SW 1271 (cell line): ENCODE measurements at places on chromosomes 5 and 9.
A peak's percentile ranks its signal among the peaks of the same experiment; 100 is the strongest.

DNA sequence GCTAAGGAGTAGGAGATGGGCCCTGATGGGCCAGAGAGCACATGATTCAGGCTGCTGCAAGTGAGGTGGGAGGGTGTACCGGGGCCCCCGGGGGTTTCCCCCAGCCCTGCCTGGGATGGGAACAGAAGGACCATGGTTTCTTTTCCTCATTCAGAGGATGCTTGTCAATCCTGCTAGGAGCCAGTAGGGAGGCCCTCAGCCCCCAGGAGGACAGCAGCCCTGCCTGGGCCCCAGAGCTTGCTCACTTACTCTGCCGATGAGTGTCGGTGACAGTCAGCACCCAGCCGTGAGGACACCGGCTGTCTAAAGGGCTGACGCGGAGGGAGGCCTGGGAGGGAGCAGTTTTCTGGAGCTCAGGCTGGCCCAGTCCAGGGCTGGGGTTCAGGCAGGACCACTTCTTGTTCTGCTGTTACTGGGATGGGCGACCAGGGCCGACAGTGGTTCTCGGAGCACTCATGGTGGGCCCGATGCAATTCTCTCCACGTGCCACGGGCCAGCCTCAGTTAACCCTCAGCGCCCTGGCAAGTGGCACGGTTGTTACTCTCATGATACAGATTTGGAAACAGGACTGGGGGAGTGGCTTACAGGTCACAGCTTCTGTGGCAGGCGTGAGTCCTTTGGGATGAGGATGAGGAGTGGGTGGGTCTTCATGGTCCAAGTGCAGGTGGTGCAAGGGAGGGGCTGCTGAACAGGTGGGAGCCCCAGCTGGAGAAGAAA is 1.8 kb downstream of the ARRDC1 start:
- DNase-seq, result no peak

DNA sequence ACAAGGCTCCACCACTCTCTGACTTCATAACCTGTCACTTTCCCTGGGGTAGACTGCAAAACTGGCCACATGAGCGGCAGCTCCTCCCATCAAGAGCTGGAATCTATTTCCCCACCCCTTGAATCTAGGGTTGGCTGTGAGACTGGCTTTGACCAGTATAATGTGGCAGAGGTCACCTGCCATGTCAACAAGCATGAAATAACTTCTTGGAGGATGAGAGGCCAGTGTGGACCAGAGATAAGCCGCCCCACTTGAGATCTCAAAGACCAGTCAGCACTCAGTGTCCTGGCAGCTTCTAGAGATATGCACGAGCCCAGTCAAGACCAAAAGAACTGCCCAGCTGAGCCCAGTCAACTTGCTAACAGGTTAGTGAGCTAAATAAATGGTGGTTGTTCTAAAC is 59.0 kb downstream of the MARCHF11 start:
- DNase-seq, result no peak

GRCh38 chr5:59238126-59238902 is 655.2 kb downstream of the PDE4D start:
- no peak for DNase-seq

DNA sequence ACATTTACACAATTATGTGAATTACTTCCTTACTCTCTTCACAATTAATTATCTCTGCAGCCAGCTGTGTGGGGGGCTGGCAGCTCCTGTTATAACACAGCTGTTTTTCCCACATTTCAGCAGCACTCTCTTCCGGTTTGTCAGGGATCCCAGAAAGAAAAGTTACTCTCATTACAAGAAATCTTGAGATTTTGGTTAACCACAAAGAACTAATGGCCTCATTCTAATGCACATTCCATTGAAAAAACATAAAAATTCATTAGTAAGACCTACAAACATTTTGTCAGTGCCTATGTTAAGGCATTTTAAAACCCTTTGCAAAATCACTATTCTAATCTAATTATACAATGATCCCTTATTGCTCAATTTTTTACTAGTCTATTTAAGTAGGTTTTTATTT is 64.1 kb downstream of the PDE4D start:
- no peak for DNase-seq

DNA sequence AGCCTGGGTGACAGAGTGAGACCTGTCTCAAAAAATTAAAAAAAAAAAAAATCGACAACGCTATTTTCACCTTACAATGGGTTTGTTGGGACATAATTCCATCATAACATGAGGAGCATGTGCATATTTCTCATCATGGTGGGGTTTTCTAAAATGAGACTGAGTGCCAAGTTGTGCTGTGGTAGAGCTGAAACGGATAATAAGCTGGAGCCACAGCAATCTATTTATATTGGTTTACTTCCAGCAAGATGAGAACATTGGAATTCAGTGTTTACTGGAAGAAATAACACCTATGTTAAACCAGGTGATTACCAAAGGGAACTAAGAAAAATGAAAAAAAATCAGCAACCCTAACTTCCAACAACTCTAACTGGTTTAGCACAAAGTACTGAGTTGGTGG is 102.3 kb upstream of the IL6ST start:
- no peak for DNase-seq

DNA sequence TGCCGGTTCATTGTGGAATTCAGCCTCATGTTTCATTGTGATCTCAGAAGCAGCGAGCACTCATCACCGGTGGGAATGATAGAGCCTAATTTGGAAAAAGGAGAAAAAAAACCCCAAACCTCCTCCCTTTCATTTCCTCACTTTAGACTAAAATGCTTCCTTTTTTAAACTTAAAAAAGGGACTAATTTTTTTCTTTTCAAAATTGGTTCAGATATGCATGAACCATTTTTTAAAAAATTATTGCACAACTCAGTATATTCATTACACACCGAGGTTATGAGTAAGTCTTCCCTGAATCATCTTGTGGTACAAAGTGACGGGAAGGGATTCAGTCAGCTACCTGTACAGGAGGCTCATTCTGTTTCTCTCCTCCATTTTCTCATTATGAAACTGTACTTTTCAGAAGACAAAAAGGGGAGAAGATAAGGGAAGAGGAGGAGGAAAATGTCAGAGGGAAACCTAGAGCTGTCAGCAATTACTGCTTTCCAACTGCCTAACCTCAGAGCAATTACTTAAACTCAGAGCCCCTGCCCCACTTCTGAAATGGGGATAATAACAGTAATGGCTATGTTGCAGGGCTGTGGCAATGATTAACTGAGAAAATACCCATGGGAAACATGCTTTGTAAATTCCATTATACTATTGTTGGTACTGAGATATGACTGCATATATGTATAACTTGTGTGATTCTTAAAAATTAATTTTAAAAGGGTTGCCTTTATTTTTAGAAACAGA is 24.0 kb downstream of the GALNT10 start:
- peak; percentile 14 for DNase-seq

DNA sequence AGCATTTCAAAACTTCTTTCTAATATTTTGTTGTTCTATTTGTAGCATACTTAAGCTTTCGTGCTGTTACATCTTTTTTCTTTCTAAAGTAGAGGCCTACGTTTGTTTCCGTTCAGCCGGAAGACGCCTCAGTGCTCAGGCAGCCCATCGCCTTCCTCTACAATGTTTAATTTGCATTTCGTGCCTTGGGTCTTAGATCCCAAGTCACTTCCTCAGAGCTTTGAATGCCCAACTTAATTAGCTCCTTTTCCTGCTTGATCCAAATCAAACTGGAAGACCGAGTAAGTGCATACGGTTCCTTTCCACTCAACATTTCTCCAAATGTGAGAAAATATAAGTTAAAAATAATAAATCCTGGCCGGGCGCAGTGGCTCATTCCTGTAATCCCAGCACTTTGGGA is 43.2 kb downstream of the MRPL36 start:
- DNase-seq, result no peak

DNA sequence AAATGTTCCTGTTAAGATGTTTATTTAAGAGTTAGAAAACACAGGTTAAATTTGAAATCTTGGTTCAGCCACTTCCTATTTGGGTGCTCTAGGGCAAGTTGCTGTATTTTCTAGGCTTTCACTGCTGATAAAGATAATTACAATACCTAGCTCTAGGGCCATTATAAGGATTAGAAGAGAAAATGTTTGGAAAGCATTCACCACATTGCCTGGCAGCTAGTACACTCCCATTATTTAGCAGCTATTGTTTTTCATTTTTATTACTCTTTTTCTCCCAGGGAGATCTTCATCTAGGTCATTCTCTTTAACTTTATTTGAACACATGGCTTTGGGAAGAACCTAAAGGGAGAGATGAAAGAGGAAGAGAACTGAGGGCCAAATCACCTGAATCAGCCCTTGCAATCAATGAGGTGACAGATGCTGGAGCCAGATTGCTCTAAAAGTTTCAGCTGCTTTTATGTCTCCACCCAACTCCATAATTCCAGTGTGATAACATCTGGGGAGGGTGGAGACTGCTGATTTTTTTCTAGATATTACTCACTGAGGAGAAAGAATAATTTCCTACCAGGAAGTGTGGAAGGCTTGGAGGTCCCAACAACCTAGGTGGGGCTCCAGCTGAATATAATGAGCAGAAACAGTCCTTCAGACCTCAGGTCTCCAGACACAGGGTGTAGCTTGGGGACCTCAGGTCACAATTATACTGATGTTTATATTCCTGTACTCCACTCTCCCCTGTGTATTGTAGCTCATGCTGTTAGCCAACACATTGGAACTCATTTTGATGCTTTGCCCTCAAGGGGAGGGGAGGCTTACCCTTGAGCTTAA is 640.0 kb downstream of the RAB3C start:
- no peak for DNase-seq

GRCh38 chr5:170333161-170333910 is 35.8 kb upstream of the LCP2 start:
- no peak for DNase-seq

DNA sequence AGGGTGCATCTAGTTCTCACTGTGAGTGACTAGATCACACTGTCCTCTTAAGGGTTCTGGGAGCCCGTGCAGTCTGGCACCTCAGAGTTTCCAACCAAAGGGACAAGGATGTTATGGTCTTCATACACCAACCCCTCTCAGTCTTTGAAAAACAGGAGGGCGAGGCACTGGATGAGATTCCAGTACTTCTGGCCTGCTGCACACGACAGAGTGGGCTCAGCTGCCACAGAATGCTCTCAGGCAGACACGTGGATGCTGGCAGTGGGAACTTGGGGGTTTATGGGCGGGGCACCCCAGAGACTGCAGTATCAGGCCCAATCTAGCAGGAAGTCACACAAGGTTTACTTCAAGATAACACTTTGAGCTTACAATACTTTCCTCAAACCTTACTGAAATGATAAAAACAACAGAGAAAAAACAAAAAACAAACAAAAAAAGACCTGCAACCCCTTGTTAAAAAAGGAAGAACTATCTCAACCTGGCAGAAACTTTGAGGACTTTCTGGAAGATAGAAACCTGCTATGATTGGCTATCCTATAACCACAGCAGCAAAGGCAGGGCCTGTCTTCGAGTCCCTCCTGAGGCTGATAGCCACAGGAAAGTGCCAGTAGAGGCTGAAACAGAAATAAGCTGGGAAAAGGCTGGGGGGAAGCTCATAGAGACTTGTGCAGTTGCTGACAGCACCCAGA is 28.3 kb upstream of the TGFBR1 start:
- no peak for DNase-seq

GRCh38 chr9:98230304-98230703 is 25.1 kb downstream of the TBC1D2 start:
- DNase-seq, result no peak

GRCh38 chr5:14672484-14673394 is 8.2 kb downstream of the OTULIN start:
- DNase-seq, result no peak

DNA sequence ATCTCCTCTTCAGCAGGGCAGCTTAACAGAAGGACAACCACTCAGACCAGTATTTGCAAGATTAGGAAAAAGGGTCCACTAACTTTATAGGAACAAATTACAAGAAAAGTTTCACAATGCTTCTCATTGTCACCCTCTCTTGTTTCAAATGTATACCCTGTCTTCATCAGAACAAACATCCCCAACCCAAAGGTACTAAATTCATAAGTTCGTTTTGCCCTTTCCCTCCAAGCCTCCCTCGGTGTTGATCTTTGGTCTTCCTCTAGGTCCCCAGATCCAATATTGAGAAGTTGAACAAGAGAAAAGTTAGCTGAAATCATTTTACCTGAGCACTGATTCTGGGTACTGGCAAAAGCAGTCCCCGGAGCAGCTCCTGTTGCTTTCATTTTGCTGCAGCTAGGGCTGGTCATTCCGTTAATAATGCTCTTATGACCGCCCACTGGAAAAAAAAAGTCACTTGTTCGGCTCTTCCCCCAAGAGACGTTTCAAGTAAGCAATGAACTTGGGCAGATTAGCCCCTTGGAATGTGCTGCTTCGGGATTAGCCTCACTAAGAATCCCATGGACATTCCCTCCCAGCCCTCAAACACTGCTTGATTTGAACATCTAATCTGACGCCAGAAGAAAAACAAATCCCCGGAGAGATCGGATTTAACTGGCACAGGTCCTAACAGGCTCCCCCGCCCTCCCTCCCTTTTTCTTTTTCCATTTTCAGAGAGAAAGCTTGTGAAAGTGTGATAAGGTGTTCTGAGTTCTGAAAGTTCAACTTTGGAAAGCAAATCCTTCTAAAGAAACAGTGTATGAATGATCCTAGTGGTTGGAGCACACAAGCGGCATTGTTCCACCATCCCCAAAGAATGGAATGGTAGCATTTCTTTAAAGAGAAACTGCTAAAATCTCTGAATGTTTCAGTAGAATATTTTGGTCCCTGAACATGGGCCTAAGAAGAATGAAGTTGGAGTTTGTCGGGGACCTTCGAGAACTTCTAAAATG is 252.5 kb downstream of the TRPM3 start:
- DNase-seq, result no peak

DNA sequence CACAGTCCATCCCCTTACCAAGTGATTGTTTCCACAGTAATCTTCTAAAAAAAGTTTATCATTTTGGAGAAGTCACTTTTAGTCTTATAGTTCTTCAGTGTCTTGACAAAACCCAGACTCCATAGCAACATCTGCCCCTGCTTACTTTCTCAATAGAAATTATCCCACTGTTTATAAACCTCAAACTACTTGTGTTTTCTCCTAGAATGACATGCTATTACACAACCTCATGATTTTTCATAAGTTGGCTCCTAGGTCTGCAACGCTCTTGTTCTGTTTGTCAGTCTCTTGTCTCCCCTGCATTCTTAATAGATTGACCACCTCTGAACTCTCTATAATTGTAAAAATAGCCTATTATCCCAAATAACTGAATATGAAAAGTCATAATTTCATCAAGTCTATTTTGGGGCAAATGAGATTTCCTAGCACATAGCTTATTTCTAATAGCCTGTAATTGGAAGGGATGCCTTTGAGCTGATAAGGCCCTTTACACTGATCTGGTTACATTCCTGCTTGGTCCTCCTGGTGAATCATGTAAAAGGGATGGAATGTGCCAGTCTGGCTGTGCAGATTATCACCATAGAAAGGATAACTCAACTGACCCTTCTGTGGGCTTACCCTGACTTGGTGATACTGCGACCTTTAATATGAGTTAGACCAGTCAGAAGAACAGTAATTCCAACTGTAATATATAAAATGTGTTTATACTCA is 69.6 kb downstream of the CHSY3 start:
- no peak for DNase-seq

DNA sequence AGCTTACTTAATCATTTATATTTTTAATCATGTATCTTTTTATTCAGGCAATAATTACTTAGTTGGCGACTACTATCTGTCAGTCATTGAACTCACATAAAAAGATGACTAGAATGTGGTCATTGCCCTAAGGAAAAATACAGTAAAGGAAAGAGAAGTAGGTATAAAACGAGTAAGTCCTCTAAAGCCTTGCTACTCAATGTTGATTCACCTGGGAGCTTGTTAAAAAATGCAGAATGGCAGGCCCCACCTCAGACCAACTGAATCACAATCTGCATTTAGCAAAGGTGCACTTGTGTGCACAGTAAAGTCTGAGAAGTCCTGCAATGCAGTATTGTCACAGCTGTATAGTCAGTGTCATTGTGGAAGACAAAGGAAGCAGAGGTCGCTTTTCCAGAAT is 592.4 kb downstream of the CSNK1G3 start:
- DNase-seq, result no peak
